Posterior vena cava (tissue), 2 donors: ENCODE measurements at places on chromosomes 6 and 20. TPM values are rescaled to one million over a fixed set of nuclear protein-coding genes. Genes with fewer than 3 reads are reported as not detected.

The C6orf58 gene
- not detected for total RNA-seq

The ZNF334 gene
- 3.1 TPM for total RNA-seq

The TSPO2 gene
- total RNA-seq, result not detected

The ENTPD6 gene
- total RNA-seq, result 51.0 TPM
